Progenitor cell of endocrine pancreas (in vitro differentiated cells): ENCODE measurements at places on chromosomes 6 and 20. TPM values are rescaled to one million over a fixed set of nuclear protein-coding genes. Genes with fewer than 3 reads are reported as not detected.

- no peak for DNase-seq
These were observed 71.3 kb downstream of the AKAP12 start for GRCh38 chr6:151310852-151311767.

- DNase-seq = no peak
These were observed 3.8 kb downstream of the INSM1 start for GRCh38 chr20:20371681-20372080.

- DNase-seq = no peak
These were observed 145.1 kb upstream of the PLN start for GRCh38 chr6:118403036-118403435.

DNA sequence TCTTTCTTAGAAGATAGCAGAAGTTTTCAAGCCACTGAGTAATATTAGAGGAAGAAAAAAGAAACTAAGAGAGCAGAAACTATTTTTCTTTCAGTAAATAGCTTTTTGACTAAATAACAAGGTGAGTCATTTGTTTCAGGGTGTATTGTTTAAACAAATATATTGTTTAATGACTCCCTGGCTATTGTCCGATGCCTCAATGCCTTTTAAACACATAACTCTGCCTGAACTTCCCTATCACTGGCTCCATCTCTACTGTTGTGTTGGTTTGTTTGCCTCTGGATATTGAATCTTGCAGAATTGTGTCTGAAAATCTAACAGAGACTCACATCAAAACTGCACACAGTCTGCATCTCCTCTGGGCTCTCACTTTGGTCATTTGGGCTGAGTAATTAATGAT is 19.6 kb upstream of the CLIC5 start:
- no peak for DNase-seq

DNA sequence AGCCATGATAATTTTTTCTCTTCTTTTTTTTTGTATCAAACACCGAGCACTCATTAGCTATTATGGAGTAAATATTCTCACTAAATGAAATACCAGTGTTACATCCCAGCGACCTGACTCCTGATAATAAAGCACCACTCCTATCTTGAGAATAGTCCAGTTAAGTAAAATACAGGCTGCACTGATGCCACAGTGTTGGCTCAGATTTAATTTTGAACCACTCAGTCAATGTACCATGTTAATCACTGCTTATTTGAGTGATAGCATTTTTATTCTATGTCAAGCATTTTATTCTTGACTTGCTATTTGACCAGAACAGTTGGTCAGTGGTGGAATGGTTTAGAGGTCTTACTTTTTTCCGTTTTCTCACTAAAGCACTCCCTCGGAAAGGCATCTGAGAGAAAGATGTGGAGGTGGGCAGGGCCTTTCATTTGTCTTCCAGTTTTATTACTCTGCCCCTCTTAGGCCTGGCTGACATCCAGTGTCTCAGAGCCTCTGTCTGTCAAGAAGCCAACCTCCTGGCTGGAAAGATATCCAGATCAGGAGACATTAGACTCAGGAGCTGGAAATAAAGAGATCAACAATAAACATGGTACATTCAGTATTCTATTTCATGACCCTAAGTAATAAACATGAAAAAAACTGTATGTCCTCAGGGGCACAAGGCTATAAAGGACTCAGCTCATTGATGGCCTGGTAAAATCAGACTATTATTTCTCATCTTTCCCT is 457.8 kb downstream of the EPM2A start:
- no peak for DNase-seq

- DNase-seq = no peak
These were observed 34.1 kb downstream of the CDS2 start for GRCh38 chr20:5160882-5161281.

DNA sequence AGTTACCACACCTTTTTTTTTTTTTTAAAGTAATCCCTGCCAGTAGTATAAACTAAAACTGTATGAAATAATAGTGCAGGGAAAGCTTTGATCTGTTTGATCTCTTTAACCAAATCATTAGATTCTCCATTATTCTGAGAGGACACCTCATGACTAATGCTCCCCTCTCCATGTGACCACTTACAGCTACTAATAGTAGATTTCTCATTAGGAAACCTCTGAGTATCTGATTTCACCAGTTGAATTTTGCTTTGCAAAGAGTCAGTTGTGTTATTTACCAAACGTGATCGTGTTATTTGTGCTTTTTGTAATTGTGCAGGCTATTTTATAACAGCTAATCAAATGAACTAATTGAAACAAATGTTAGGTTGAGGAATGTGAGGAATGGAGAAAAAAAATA is 12.5 kb downstream of the CASP8AP2 start:
- DNase-seq = no peak

DNA sequence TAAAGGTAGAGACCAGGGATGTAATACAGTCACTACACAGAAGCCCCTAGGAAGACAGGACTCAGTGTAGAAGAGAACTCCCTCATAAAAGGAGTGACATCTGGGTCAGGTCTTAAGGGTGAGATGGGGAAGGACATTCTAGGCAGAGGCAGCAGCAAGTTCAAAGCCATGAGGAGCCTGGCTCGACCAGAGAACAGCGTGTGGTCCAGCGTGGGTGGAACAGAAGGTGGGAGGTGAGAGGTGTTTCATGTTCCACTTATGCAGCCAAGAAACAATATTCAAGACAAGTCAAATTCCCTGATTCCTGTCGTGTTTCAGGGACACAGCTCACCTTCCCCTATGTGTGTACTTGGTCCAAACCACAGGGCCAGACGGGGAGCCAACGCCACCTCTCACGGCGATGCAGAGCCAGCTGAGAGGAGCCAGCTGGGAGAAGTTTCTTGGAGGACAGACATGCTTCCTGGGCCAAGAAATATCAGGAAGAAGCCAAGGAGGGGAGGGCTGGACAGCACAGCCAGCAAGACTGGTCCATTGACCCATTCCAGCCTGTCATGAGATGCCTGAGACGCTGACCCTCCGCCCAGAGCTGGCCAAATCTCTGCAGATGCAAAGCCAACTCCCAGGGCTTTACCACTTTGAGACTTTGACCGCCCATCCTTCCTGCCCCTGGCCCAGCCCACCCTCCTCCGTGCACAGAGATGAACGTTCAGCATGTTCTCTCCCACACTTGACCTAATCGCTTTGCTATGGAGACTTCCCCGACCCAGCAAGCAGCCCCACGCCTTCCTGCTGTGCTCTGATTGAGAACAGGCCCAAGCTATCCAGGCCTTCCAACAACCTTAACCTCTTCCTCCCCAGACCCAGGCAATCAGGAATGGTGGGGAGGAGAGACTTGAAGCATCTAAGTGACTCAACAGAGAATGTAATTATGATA is 113.8 kb downstream of the PRND start:
- no peak for DNase-seq

- no peak for DNase-seq
These were observed 614.6 kb downstream of the DHX35 start for GRCh38 chr20:39576771-39577170.

- DNase-seq = no peak
These were observed 160.1 kb upstream of the CITED2 start for GRCh38 chr6:139534472-139535115.

DNA sequence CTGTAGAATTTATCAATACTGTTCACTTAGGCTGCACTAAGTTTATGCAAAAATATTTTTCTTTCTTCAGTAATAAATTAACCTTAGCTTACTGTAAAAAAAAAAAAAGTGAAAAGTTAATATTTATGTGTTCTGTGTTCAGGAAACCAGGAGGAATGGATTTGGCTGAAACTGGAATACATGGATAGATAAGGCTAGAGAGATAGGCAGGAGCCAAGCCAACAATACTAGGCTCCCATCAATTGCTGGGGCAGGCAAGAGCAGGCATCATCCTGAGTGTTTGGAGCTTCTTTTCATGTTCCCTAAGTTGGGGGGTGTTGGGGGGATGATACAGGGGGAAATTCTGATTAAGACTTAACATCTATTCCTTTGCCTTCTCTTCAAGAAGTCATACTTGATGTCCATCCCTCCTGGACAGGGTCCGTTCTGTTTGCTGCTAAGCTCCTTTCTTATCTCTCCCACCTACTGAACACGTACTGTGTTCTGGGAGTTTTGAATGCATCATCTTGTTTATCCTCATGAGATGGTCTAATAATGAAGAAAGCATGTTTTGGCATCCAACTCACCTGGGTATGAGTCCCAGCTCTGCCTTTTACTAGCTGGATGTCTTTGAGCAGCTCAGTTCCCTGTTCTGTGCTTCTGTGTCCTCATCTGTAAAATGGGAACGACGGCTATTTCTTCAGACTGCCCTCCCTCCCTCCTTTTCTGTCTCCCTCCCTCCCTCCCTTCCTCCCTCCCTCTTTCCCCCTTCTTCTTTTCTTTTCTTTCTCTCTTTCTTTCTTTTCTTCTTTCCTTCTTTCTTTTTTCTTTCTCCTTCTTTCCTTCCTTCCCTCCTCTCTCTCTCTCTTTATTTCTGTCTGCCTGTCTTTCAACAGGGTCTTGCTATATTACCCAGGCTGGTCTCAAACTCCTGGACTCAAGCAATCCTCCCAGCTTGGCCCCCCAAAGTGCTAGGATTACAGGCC is 6.4 kb upstream of the PROCR start:
- DNase-seq = no peak

DNA sequence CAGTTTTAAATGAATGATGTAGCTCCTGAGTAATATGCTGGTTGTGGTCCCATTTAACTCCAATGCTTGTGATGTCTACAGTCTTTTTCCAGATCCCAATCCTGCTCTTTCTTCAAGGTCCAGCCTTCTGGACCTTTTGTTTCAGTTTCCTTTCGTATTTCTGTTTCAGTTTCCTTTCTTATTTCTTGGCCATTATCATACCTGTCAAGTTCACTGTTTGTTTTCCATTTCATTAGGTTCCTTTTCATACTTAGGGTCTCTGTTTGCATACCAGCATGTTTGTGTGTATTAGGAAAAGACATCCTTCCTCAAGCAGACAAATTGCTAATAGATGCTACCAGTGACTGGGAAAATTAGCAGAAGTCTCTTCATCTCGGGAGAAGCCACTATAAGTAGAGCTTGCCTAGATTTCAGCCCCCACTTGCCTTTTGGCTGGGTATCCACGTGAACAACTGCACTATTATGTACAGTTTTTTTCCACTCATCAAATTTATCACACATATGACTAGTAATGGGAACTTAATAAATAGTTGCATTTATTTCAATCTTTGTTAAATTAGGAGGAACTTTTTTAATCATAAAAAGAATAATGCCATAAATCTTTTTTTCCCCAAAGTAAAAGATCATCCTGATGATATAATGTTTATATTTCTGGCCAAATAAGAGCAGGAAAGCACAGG is 583.4 kb downstream of the BCKDHB start:
- DNase-seq = no peak

DNA sequence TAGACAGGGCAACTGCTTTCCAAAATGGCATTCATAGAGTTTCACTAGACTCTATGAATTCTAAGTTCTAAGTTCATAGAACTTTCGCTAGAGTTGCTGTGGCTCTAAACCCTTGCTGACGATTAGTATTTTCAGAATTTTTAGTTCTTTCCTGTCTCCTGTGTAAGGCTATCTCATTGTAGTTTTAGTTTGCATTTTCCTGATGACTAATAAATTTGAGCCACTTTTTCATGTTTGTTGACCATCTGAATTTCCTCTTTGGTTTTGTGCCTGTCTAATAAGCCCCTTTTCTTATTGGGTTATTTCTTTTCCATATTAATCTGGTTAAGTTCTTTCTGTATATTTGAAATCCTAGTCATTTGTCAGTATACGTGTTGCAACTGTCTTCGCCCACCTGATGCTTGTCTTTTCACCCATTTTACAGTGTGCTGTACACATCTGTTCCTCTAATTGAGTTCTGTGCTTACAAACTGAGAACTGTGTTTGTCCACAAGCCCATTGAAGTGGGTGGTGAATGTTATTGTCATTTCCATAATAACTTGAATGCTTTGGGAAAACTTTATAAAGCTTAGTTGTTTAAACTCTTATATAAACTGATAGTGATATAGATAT is 177.7 kb upstream of the CDYL start:
- DNase-seq = no peak

- DNase-seq = peak; percentile 19
These were observed 71.9 kb upstream of the CNR1 start for GRCh38 chr6:88238065-88238464.

- DNase-seq = no peak
These were observed 91.5 kb upstream of the RPS6KA2 start for GRCh38 chr6:166718516-166718915.

DNA sequence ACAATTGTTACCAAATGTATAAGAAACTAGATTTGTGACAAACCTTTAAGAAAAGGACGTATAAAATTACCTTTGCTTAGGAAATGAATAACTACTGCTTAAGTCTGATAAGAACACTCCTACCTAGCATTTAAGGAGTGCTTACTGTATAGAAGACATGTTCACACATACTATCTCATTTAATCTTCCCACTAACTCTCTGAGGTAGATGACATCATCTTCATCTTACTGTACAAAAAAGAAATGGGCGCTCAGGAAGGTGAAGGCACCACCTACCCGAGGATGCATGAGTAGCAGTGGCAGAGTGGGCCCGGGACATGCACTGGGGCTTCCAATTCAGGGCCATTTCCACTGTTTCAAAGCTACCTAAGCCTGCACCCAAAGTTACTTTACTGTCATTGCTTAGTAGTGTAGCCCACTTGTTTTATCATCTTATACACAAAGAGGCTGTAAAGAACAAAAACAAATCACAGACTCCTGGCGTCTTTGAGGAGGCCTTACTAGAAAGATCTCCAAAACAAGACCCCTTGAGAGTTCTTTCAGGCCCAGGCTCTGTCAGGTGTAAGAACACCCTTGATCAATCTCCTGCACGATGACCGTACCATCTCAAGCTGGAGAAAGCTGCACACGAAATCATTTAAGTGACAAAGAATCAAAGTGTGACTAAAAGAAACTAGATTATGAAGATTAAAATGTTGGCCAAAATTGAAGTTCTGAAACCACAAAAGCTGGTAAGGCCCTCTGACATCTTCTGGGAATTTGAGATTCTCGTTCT is 128.0 kb downstream of the INSM1 start:
- no peak for DNase-seq

DNA sequence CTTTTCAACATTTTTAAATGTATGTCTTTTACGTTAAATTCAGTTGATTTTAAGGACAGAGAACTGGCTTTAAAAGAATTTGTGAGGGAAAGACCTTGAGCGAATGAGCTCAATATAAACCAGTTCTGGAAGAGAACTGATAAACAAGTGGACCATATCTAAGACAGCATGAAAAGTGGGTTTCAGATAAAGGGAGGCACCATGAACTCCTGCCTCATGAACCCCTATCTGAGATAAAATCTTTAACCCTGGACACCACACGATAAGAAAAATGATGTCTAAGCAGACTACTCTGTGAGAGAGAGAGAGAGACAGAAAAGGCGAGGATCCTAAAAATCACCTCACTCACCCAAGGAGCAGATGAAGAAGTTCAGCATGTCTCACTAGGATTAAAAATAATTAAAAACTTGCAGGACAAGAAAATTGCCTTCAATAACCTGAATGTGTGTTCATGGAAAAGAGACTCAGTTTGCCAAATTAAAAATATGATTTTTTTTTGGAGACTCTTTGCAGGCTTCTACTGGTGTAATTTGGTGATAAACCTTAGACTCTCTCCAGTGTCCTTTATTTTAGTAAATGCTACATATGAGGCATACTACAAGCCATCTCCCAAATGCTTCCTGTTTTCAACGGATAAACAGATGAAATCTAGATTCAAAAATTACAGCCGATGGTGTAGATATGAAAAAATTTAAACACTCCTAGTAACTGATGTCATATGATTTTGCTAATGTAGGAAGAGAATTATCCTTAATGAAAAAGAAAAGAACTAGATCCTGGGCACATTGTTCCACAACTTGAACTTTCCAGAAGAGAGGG is 299.5 kb downstream of the ADGB start:
- no peak for DNase-seq

Gene NKX2-2
- 15.5 and 16.1 TPM in 2 replicates for total RNA-seq

Gene CGA
- 5.5 and 7.1 TPM in 2 replicates for total RNA-seq

Gene ECT2L
- total RNA-seq = not detected in 2 replicates

Gene SNHG17
- total RNA-seq = 31.6 and 37.1 TPM in 2 replicates

Gene RIPOR3
- total RNA-seq = 0.29 and 0.31 TPM in 2 replicates

Gene TPMT
- total RNA-seq = 8.2 and 9.3 TPM in 2 replicates

Gene TRIM10
- not detected in 2 replicates for total RNA-seq
